Jurkat, Clone E6-1 (cell line): ENCODE measurements at places on chromosomes 1 and 21.

DNA sequence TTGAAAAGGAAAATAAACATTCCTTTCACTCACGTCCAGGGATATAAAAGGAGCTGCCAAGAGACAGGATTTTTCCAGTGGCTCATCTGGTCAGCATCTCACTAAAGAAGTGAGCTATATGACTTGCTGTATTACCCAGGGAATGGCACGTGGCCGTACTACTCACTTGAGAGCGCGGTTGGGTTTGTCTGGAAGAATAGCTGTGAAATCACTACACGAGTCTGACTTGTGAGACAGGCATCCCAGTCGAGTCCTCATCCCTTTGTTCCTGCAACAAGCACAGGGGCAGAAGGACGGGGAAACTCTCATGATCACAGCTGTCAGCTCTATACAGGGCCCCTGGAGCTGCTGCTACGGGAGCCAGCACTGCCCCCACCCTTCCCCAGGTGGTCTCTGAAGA is 17.7 kb downstream of the RGS8 start:
- no peak for DNase-seq

DNA sequence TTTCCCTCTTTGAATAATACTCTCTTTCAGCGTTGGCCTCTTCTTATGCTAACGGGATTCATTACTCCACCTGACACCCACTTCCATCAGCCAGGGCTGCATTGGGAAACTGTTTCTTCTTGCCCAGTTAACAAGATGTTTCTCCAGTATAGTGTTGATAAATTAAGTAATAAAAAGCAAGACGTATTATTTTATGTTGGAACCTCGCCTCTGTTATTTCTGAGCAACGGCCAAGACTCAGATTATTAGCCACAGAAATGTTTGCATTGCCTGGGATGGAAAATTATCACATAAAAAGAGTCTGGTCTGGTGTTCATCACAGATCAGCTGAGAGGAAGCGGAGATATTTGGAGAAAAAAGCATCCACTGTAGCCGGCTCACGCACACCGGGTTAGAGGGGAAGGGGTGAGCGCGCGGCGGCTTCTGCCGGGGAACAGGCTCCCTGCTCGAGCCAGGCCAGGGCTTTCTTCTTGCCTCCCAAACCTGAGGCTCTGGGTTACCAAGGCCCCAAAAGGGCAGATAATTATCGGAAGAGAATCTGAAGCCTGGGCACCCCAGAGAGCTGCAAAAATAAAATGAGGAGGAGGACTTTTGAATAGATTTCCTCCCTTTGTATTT is 189.5 kb downstream of the PRDM16 start:
- DNase-seq = no peak

- no peak for DNase-seq
These were observed 555.2 kb downstream of the PLPP3 start for GRCh38 chr1:56024155-56024554.

DNA sequence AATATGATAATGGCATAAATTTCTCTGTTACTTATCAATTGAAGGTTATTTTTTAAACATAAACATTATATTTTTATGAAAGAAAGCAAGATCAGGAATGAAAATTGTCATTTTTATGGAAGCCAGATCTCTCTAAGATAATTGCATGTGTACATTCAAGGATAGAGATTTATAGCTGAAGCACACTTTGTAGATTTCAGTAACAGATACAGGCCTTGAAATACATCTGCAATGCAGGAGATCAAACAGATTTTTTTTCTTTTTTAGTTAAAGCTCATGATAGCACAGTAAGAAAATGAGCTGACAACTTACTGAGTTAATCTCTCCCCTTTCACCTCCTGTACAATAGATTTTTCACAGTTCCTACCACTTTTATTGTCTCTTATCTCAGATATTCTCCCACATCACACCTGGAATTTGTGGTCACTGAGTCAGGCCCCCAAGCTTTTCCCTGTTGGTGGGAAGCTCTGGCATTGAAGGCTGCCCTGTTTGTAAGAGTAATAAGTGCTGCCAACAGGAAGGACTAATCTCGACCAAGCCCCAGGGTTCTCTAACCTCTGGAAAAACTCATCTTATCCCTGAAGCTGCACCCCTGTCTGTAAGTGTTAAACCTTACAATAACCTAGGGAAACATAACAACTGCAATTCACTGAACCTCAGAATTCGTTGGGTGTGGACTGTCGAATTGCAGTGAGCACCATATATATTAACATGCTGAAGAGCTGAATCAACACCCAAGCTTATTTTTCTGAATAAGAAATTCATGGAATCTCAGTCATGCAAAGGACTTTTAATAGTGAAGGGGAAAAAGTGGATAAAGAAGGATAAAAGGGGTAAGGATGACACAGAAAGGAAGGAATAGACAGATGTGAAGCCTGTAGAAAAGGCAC is 599.0 kb downstream of the LMO4 start:
- no peak for DNase-seq

- DNase-seq = no peak
These were observed 2.4 kb downstream of the ZMYND12 start for GRCh38 chr1:42453386-42453785.

DNA sequence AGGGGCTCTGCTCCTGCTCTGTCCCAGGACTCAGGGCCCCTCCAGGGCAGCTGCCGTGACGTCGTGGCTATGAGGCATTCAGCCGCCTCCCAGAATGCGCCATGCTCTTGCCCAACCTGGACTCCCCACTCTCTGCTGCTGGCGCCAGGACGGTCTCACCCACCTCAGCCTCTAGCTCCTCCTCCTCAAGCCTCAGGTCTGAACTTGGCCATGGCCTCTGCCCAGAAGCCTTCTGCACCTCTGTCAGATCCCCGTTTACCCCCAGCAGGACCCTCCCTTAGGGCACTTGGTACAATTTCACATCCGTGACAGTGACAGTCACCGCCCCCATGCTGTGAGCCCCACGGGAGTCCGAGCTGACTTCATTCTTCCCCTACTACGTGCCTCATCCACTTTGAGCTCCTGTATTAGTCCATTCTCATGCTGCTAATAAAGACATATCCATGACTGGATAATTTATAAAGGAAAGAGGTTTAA is 4.9 kb downstream of the CSTB start:
- DNase-seq = no peak

- DNase-seq = no peak
These were observed 604.6 kb downstream of the LRRIQ3 start for GRCh38 chr1:73593364-73593763.

DNA sequence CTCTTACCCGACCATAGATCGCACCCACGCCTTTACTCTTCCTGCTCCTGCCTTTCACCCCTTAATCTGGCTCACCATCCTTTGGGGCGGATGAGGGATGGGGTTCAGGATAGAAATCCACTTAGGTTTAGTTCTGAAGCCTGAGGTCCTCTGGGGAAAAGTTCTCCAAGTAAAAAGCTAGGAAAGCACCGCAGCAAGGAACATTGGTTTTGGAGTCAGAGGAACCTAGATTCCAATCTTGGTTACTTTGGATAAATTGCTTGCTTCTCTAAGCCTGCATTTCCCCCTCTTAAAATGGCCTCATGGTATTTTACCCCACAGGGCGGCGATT is 988 bp upstream of the ASAP3 start:
- DNase-seq = no peak

GRCh38 chr1:62941780-62942179 is 157.8 kb downstream of the ATG4C start:
- no peak for DNase-seq

DNA sequence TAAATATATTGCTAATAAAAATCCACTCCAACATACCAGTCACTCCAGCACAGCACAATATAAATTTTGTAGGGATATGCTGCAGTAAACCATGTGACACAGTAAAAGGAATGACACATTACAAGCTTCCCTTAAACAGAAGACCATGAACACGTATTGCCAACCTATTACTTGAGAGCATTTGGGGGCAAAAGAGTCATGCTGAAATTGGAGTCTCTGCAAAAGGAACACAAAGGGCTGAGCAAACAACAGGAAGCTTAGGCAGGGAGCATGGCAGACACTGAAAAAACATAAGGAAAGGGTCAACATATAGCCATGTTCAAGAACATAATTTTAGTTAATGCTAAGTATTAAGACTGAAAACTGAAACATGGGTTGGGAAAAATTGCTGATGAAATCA is 214.5 kb downstream of the SMYD3 start:
- no peak for DNase-seq
